ENCODE measurements at places on chromosomes 7 and 10. TPM values are rescaled to one million over a fixed set of nuclear protein-coding genes. Genes with fewer than 3 reads are reported as not detected.

- DNase-seq, result no peak
Observed at GRCh38 chr10:68442971-68443370, 28.8 kb downstream of the DNA2 start.

OPN4 gene
- not detected for total RNA-seq

DNA sequence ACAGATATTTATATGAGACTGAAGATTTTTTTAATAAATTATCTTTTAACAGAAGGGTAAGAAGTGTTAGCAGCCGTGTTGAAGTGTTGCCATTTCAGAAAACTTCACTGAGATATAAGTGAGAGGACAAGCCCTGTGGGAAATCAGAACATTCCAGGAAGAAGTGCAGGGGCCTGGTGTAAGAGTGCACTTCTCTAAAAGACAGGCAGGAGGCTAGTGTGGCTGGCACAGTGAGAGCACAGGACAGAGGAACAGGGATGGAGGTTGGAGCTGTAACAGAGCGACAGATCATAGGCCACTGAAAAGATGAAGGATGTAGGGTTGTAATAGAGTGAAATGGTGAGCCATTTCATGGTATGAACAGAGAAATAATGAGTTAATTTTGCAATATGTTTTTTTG lies 608.9 kb downstream of the SORCS1 start:
- no peak for DNase-seq

ACSM6 gene
- total RNA-seq, result not detected

OR6B1 gene
- total RNA-seq, result not detected

ACTR3C gene
- total RNA-seq, result 0.20 TPM

FFAR4 gene
- not detected for total RNA-seq

DNA sequence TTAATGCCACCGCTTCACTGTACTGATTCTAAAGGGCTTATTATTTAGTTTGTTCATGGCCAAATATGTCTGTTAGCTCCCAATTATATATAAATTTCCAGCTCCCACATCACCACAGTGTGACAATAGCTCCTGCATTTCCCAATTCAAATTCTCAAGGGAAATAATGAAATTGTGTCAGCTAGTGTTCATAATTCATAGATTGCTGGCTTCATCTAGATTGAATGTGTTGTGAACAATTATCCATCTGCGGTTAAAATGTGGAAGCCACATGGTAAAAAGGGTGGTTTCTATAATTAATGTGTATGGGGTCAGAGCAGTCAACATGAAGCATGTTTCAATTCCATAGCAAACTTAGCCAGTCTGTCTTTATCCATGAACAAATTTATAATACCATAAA lies 154.3 kb downstream of the SEMA3E start:
- DNase-seq, result no peak

GRCh38 chr10:123655751-123656150 lies 10.4 kb upstream of the GPR26 start:
- no peak for DNase-seq

GRCh38 chr7:33185786-33186185 lies 56.4 kb downstream of the BBS9 start:
- DNase-seq, result peak; percentile 8

DNA sequence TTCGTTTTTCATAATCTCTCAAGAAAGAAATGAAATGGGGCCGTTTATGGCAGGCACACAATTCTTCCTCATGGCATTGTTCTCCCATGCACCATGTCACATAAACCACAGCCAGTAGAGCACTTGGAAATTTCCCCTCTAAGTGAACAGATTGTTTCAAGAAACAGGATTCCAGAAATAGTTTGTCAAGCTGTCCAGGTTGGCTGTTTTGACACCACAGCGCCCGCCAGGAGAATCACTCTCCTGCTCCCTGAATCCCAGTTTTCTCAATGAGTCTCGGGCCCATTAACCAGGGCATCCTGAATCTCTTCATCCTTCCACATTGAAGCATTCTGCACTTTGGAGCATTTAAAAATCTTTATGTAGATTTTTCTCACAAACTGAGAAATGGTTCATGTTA lies 172.2 kb upstream of the NEBL start:
- no peak for DNase-seq

PARP12 gene
- total RNA-seq, result 52.8 TPM

DNA sequence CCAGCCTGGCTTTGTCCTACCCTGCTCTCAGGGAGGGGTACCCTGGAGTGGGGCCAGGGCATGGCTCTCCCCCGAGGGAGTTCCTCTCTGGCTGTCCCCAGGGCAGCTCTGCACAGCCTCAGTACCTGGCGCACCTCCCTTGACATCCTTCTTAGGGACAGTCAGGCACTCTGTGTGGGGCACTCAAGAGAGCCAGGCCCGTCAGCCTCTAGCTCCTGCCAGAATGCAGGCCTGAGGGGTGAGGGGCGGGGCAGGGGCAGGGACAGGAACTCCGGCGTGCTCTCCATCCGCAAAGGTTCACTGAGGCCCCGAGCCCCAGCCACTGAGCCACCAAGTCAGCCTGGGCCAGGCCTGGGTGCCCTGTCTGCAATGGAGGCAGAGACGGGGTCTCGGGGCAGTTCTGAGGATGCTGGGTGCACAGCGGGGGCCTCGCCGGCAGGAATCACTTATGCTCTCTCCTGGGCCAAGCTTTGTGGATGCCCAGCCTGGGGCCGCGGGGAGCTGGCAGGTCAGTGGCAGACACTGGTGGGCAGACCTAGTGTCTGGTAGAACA lies 10.1 kb downstream of the LIMK1 start:
- DNase-seq, result no peak

GRCh38 chr10:75495434-75496190 lies 64.2 kb downstream of the LRMDA start:
- DNase-seq, result no peak

DNA sequence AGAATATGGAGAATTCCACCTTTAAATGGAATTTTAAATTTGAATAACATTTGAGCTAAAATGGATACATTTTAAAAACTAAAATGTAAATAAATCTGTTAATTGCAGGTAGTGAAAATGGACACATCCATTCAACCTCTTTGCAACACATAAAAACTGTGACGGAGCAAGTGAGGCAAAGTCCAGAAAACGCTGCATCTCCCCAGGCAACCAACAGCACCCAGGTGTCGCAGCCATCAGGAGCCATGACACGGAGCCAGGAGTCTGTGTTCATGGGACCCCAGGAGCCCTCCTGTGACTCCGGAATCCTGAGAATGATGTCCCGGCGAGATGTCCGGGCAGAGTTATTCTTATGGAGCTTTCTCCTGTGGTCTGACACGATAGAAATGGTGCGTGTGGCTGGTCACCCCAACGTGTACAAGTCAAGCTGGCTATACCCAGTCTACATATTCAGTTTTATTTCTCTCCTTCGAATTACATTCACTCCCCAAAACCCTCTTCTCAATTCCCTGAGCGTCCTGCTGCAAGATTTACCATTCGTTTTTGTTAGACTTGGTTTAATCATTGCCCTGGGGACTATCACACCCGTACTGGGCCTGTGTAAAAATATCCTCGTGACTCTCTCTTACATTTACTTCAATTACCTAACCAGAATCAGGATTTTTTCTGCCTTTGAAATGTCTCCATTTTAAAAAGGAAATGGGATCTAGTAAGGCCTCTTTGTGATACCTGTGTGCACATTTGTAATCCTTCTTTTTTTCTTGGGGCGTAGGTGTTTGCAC lies 13.1 kb upstream of the MRC1 start:
- no peak for DNase-seq

PRKAG2 gene
- total RNA-seq, result 22.0 TPM

ZNF518A gene
- 7.3 TPM for total RNA-seq

DNA sequence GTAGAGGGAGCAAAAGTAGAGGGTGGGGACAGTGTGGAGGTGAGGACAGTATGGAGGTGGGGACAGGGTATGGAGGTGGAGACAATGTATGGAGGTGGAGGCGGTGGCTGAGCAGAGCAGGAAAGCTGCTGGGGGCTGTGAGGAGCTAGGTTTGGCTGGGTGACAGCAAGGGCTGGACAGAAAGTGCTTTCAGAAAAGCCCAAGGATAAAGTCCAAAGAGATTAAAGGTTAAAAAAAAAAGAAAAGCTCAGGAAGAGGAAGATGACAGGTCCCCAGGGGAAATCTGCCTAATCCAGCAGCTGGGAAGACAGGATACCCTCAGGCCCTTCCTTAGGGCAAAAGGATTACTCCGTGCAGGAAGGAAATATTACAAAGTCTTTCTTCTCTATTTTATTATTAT lies 32.1 kb upstream of the PFKFB3 start:
- DNase-seq, result peak; percentile 45
